ENCODE measurements at places on chromosomes 1 and 21.
A peak's percentile ranks its signal among the peaks of the same experiment; 100 is the strongest.

DNA sequence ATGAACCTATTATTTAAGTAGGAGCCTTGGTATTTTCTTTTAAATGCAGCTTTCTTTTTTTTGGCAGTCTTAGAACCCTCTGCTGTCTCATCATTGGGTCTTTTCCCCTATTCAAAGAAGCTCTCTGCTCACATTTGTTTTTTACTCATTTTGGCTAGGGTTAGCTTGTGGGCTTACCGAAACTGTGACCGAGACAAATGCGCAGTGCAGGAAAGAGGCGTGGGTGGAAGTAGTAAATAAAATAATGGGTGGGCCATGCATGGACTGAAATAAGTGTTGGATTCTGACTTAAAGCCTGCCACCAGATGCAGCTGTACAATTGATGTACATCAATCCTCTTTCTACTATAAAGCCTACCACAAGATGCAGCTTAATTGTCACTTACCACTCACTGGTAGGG, 14.7 kb downstream of the XPR1 start:
- no peak for DNase-seq

DNA sequence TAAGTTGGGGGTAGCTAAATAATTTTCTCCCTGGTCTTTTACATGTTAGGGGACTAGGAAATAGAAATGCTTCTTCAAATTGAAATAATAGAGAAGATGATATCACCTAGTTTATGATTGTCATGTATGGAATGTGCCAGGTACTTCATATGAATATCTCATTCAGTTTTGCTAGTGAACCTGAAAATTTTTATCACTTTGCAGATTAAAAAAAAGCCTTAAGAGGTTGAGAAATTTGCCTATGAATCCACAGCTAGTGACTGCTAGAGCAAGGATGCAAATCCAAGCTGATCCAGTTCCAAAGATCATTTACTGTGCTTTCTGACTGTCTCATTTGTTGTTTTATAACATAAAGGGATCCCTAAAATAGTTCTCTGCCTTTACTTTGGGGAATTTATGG, 24.7 kb downstream of the RNF2 start:
- no peak for DNase-seq

DNA sequence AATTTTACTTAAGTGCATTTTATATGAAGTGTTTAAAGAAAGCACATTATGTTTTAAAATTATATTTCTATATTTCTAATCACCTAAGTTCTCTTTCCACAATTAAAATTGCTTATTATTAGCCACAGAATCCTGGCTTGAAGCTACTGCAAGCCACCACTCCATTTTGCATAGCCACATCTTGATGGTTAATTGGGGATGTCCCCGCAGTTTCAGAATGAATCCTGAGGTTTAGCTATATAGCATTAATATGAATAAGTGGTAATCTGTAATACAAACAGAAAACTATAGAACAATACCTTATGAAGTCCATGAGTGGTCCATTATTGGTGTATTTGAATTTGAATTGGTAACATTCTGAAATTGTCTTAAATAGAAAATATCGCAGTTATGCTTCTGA, 11.6 kb upstream of the GOLPH3L start:
- DNase-seq: no peak

- no peak for DNase-seq
Measured at GRCh38 chr21:32147041-32147440, 131.8 kb downstream of the MIS18A start.

DNA sequence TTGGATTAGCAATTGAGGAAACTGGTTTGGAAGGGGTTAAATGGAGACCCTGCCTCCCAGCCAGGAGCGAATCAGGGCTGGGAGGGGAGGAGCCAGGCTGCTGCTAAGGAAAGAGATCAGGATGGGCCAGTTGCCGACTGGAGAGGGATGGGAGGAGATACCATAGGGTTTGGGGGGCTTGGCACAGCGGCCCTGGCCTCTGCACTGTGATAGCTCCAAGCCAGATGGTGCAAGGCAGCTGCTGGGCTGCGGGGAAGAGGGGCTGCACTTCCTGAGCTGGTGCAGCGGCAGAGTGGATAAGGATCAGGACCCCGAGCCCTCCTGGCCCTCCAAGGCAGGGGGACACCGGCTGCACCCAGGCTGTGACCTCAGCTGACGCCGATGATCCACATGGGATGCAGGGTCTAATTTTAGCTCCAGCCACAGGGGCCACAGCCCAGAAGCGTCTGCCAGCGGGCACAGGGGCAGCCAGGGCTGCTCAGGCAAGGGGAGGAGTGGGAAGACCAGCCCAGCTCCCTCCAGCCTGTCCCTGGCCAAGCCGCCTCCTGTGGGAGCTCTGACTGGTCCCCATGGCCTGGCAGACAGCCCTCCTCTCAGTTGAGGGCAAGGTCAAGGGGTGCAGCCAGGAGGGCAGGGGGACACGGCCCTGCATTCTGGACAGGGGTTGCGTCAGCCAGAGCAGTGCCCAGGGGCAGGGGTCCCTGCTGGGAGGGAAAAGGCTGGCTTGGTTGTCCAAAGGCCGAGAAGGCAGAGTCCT, at the start of gene EXTL1:
Gene EXTL1 (plus strand): TSS at position 129 of the 757 bp plus-strand sequence. CDS start 872 bp downstream, outside the sequence.
- DNase-seq: no peak

DNA sequence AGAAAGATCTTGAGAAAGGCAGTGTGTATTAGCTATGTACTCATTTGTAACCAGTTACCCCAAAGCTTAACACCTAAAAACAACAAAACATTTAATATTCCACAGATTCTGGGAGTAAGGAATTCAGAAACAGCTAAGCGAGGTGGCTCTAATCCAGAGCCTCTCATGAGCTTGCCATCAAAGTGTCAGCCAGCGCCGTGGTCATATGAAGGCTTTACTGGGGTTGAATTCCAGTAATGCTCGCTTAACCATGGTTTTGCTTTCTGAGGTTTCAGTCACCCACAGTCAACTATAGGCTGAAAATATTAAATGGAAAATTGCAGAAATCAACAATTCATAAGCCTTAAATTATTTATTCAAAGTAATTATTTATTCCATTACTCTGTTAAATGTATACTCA, 101.8 kb downstream of the CLIC6 start:
- DNase-seq: no peak

GRCh38 chr1:45065083-45065482, 53.0 kb downstream of the UROD start:
- no peak for DNase-seq

DNA sequence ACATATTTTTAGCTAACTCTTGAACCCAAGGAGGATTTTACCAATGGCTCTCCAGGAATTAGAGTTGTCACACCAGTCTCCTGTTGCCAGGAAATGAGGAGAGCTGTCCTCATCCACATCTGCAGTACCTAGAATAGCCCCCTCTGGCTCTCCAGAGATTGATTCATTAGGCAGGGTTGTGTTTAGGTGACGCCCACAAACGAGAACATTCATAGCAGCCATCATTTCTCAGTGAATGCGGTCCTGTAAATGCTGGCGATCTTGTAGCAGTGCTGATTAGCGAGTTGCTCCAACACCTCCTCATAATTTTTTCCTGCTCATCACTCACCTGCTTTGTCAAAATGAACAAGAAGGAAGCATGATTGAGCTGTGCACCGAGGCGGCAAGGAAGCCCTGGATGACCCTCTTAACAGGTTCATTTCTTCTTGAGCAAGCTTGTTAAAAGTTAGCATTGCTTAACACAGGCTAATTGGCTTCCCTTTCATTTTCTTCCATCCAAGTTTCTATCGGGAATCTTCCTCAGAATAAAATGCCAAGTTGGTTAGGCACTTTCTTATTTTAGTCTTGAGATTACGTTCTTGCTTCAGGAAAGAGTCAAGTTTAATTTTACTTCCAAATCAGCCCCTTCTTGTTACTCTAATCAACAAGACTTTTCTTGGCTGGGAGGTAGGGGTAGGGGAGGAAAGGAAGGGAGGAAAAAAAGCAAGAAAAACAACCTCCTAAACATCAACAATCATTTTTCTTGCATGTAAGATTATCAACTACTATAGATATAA, 16.5 kb upstream of the KLHDC8A start:
- no peak for DNase-seq

DNA sequence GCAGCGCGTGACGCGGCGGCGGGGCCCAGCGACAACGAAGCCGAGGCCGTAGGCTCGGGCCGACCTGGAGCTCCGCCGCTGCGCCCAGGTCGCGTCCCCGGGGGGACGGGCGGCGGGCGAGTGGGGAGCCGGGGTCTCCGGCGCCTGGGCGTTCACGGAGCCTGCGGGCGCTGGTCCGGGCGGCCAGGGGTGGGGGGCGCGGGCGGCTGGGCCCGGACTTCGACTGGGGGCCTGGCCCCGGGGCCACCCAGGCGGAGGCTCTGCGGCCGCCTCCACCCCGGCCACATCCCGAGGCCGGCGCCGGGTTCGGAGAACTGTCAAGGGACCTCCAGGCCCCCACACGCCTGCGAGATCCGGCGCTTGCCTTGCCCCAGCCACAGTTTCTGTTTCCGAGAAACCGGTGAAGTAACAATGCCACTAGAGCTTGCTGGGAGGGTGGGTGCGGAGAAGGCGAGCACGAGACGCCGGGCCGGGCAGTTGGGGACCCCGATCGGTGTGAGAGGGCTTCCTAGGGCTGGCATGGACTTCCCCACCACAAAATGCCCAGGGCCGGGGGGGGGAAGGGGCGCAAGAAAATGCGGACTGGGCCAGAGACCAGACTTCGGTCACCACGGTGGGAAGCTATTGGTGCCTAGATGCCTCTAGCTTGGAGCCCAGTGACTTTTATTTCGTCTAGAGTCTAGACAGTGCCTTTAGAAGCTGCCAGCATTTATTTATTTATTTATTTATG, 501 bp downstream of the FBXO6 start:
- no peak for DNase-seq

DNA sequence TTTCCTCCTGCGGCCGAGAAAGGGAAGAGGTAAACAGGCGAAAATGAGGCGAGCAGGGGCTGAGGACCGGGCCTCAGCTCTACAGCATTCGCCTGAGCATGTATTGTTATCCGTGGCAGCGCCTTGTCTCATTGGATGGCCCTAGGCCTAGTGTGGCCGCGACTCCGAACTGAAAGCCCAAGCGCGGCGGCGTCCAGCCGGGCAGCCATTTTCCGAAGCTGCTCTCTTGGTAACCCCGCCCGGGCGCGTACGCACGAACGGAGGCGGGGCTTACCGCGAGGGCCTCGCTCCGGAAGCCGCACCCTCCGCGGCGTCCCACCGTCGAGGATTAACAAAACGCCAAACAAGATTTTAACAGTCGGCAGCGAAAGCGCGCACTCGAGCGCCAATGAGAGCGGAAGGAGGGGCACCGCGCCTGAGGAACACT, 797 bp upstream of the USP1 start:
- no peak for DNase-seq

GRCh38 chr1:90074566-90074965, 79.7 kb downstream of the ZNF326 start:
- no peak for DNase-seq

GRCh38 chr1:44826375-44827196, 16.5 kb downstream of the PTCH2 start:
- no peak for DNase-seq

DNA sequence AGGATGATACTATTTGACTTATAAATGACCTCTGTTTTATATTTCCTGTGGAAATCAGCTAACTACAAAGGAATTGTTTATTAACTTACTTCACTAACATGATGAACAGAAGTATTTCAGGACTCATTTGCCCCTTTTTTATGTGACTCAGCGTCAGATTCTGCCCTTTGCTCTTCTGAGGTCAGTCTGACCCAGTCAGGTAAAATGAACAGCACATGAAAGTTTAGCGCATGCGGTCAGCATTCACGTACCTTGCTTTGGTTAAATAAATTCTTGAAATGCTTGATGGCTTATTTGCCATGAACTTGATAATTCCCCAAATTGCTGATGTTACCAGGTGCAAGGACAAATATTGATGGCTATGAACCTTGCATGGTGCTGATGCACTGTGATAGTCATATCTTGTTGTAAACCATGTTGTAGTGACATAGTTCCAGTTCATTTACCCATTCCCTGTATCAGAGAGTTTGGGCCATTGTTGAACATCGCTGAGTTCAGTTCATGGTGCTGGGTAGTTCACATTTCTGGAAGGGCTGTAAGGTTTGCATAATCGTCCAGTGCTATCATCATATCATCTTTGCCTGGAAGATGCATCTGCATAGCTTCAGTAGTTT, 133.4 kb downstream of the NFIA start:
- DNase-seq: no peak

- peak; percentile 44 for DNase-seq
Measured at GRCh38 chr1:161962091-161962887, 61.4 kb downstream of the OLFML2B start.

- DNase-seq: no peak
Measured at GRCh38 chr1:246435421-246436041, 71.5 kb downstream of the SMYD3 start.

GRCh38 chr21:15061747-15062605, 2.8 kb downstream of the NRIP1 start:
- no peak for DNase-seq

GRCh38 chr1:80523861-80524260, 1276.9 kb upstream of the ADGRL2 start:
- DNase-seq: no peak

GRCh38 chr1:12552951-12553921, 64.8 kb downstream of the DHRS3 start:
- DNase-seq: no peak

DNA sequence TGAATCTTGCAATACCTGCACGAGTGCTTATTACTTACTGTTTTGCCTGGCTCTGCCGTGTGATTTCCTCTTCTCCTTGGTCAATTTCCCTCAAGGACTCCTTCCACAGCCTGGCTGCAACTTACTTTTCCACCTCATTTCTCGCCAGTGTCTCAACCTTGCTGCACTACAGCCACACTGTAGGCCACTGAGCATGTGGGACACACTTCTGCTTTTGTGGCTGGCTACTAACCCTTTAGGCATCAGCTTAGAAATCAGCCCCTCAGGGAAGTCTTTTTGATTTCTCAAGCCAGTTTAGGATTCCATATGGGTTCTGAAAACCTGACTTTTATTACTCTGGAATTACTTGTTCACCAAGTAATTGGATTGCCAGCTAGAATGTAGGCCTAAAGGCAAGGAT, 5.2 kb upstream of the DMRTB1 start:
- no peak for DNase-seq

DNA sequence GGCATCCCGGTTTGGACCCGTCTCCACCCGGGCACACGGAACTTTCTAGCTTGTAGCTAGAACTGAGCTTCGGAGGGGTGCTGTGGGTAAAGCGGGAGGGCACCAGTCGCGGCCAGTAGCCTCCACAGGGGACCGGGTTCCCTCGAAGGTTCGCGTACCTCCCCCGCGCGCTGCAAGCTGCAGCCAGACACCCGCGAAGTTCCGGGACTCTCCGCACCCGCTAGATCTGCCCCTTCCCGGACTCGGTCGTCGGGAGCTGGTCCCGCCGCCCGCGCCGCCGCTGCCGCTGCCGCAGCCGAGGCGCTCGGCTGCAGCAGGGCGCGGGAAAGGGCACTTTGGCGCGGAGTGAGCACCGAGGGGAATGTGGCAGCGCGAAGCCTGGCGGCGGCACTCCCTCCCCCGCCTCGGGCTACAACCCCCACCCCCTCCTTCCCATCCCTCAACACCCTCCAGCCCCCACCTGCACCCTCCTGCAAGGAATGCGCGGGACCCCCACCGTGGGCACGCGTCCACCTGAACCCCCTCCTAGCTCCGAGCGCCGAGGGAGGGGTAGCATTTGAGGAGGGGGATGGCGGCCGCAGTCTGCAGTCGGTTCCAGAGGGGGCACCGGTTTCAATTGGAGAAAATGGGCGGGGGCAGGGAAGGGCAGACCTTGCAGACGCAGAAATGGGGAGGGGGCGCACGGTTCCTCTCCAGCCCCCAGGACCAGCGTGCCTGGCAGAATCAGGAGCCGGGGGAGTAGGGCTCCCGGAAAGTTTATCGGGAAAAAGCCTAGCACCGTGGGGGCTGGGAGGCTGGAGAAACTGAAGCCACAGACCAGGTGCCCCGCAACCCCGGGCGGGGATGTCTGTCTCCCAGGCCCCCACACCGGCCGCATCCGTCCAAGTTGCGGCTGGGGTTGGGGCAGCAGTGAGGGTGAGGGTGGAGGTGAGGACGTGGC, 968 bp downstream of the CSMD2 start:
- no peak for DNase-seq

- no peak for DNase-seq
Measured at GRCh38 chr1:156747742-156748669, 3.5 kb downstream of the HDGF start.

All from AG09319 (cell line).